Fibroblast of villous mesenchyme (primary cell): ENCODE measurements at places on chromosomes 4 and X.

DNA sequence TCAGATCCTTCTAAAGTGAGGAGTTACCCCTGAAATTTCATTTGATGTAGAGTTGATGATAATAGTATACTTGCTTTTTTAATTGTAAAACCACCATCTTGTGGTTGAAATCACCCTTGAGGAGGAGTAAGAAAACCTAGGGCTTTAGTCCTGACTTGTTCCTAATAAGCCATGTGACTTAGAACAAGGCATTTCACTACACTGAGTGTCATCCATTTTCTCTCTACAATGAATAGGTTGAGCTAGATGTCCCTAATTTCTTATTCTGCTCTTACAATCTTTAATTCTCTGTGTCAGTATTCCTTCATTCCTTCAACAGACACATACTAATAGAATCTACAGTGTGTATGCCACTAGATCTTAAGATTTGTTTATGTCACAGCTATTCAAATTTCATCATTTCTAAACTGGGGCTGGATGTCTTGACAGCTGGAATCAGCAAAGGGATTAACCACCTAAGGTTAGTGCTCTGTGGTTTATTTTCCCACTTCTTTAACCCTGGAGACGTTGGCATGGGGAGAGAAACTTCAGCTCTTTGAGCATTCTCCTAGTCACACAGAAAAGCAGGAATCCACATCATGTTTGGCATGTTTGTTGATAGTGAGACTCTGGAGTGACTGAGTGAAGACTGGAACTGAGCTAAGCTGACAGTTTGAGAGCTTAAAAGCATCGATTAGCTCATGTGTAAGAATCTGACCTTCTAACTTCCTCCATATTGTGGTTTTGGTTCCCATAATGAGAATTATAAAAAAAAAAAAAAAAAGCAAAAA, 246.3 kb downstream of the NDST4 start:
- DNase-seq, result no peak

DNA sequence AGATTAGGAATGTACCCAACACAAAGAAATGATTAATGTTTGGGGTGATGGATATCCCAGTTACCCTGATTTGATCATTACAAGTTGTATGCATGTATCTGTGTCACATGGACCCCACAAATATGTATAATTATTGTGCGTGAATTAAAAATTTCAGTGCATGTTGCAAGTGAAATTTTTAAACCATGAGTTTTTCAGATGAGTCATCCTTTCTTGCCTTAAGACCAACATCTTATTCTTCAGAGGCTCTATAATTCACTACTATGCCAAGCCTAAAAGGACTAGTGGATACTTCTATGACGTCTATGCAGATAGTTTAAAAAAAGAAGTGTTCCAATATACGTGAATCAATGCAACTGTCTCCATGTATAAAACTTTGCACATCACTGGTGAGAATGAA, 113.0 kb upstream of the SH3RF1 start:
- DNase-seq, result peak; percentile 88

DNA sequence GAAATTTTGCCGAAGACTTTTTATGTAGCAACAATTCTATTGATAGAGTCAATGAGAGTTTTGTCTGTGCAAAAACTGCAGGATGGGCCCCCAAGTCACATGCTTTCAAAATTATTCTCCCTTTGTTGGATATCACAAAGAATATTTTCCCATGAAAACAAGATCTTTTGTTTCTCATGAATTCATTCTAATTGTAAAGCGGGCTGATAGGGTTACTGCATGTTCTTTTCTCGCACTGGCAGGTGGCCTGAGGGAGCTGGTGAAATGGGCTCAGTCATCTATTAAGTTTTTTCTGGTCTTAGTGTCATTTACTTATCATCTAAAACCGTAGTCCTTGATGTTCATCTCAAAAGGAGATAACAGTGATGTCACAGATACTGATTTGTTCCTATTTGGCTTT, 44.2 kb downstream of the MID1IP1 start:
- no peak for DNase-seq

DNA sequence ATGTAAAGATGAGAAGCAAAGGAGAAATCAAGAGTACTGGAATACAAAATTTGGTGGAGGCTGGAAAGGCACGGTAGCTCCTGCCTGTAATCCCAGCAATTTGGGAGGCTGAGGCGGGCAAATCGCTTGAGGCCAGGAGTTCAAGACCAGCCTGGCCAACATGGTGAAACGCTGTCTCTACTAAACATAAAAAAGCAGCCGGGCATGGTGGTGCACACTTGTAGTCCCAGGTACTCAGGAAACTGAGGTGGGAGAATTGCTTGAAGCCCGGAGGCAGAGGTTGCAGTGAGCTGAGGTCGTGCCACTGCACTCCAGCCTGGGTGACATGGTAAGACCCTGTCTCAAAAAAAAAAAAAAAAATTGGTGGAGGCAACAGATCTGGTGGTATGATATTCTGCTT, 1086.0 kb downstream of the NLGN4X start:
- DNase-seq, result no peak
